Suppressor macrophage treated with lipopolysaccharide for 1 hour (primary cell): ENCODE measurements at places on chromosomes 1 and 21.

DNA sequence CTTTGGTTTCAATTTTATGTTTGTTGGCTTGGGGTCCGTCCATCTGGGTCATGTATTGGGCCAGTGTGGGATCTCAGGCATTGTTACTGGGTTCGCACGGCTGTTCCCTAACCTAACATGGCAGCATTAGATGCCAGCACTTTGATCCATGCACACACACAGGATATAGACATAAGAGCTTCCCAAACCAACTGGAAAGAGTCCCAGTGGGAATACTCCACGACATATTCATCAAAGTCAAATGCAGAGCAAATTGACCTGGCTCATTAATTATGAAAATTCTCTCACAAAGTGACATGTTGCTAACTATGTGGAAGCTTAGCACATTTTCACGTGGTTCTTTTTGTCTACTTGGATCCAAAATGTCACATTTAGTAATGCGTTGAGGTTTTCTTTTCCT, 130.4 kb downstream of the SETD4 start:
- DNase-seq = no peak

GRCh38 chr1:93459126-93459525, 11.2 kb downstream of the FNBP1L start:
- DNase-seq = no peak

- peak; percentile 58 for DNase-seq
These were observed 132.6 kb downstream of the MRPS6 start for GRCh38 chr21:34205811-34206571.

DNA sequence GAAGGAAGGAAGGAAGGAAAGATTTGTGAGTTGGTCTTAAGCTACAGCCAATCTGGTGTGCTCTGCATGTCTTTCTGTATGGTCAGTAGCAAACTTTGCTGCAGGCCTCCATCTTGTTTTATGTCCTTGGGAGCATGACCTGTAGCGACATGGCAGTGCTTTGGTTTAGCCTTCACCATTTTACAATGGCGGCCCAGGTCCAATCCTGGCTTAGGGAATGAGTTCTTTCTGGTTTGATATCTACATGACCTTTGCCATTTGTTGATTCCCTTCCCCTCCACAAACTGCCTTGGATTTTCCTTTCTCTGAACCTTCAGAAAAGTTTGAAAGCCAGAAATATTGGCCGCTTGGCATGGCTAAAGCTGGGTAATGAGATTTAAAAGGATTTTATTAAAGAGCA, 30.5 kb upstream of the TSPEAR start:
- no peak for DNase-seq

DNA sequence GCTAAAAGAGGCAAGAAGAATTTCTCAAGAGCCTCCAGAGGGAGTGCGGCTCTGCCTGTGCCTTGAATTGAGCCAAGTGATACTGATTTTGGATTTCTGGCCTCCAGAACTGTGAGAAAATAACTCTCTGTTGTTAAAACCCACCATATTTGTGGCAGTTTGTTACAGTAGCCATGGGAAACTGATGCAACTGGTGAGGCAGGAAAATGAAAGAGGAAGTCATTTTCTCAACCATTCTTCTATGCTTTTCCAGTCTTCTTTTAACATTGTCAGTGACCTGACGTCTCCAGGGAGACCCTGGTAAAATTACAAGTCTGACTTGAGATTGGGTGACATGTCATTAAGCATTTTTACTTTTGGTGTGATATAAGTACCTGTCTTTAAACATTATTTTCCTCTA, 5.8 kb downstream of the OR6P1 start:
- DNase-seq = peak; percentile 56

DNA sequence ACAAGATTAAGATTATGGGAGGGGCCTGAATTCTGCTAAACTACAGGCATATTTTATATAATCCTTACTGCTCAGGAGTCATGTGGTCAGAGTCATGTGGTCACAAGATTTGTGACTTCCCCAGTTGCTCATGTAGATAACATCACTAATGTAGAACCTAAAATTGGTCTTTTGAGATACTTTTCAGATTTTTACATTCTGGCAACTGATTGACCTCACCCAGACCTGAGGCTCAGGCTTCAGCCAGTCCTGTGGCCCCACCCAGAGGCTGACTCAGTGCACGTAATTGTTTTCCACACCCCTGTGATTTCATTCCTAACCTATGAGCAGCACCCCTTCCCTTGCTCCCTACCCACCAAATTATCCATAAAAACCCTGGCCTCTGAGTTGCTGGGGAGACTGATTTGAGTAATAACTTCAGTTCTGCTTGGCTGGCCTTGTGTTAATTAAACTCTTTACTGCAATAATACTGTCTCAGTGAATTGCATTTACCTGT, 41.7 kb upstream of the ZNF326 start:
- DNase-seq = peak; percentile 85

GRCh38 chr1:115978292-115978941, 2.1 kb downstream of the SLC22A15 start:
- peak; percentile 72 for DNase-seq

GRCh38 chr1:241101622-241102021, 255.4 kb downstream of the RGS7 start:
- DNase-seq = no peak

DNA sequence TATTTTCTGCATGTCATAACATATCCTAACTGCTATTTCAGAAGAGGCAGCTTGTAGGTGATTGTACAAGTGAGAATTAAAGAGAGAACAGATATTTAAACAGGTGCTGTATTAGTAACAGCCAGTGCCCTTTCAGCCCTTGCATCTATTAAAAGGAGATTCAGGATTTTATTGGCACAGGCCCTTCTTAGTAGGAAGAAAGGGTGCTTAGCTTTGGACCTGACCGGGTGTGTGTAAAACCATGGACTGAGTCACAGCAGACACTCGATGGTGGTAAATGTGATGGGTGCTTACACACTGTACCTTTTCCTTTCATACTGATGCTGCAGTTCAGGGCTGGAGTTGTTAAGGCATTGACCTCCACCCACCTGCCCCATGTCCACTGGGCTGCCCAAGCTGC, 12.7 kb upstream of the CD101 start:
- no peak for DNase-seq

DNA sequence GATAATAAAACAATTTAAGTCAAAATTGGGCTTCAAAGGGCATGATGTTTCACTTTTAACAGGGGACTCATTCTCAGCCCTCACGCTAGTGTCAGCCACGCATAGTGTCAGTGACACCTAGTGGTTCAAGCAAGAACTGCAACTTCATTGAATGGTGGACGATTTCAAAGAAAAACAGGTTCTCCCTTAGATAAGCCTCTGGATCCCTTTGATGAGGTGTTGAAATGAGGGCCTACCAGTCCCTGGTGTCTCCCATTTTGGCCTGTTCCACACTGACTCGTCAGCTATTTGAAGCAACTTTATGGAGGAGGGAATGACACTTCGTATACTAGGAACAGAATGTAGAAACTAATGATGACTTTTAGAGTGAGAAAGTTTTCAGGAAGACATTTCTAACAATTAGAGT, 56.2 kb downstream of the FCRL5 start:
- peak; percentile 65 for DNase-seq

DNA sequence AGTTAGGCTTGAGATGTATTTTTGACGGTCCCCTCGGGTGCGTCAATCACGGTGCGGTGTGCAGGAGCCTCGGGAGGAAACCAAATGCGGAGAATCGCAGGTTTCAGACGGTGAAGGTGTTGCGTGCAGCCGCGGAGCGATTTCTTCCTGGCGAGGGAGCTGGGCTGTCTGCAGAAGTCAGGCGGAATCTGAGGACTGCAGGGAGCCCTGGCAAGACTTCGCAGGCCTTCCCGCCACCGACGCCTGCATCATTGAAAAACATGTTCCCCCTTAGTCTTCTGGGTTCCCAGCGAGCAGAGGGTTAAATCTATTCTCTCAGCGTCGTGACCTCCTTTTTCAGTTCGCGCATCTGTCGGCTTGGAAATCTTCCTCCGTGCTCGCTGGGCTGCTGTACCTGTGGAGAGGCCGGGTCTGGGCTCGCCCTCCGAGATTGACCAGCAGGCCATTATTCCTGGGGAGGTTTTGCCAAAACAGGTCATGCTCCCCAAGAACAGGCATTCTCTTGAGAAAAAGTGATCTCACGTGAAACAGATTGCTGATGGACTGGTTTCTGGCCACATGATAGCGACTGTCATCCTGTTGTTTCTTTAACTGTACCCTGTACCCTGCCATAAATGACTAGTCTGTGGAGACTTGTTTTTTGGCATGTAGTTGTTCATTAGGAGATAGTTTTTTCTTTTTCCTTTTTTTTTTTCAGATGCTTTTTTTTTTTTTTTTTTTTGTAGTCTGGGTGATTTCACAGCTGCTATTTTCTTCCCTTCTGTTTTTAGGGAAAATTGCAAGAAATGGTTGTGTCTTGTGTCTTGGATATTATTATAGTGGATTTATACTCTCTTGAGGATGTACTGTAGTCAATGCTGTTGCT, 894 bp downstream of the EPB41 start:
- DNase-seq = no peak

DNA sequence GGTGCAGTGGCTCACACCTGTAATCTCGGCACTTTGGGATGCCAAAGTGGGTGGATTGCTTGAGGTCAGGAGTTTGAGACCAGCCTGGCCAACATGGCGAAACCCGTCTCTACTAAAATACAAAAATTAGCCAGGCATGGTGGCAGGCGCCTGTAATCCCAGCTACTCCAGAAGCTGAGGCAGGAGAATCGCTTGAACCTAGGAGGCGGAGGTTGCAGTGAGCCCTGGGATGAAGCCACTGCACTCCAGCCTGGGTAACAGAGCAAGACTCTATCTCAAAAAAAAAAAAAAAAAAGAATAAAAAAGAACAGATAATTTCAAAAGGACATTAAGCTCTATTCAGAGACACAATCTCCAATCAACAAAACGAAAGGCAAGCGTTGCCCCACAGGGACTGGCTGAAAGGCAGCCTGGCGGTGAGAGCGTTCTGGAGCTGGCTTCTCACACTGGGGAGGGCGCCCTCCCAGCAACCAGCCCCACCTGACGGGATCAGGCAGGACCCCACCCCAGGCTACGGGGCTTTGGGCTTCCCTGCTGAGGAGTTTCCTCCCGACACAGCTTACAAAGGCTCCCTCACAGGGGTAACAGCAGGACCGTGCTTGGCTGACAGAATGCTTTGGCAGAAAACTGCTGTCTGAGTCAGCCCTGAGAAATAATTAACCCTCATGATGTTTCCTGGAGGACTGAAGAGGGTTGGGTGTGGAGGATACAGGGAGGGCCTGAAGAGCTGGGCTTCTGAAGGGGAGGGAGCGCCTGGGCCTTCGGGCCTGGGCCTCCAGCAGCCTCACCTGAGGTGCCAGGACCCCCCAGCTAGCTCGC, 31.1 kb upstream of the SRP9 start:
- DNase-seq = no peak
